Sigmoid colon (tissue), 7 donors: ENCODE measurements at places on chromosomes 4 and X. TPM values are rescaled to one million over a fixed set of nuclear protein-coding genes. Genes with fewer than 3 reads are reported as not detected.

Gene ACE2
- 12.8 TPM for polyA plus RNA-seq

GRCh38 chr4:100246697-100247096 lies 56.4 kb upstream of the DDIT4L start:
- no peak for DNase-seq

DNA sequence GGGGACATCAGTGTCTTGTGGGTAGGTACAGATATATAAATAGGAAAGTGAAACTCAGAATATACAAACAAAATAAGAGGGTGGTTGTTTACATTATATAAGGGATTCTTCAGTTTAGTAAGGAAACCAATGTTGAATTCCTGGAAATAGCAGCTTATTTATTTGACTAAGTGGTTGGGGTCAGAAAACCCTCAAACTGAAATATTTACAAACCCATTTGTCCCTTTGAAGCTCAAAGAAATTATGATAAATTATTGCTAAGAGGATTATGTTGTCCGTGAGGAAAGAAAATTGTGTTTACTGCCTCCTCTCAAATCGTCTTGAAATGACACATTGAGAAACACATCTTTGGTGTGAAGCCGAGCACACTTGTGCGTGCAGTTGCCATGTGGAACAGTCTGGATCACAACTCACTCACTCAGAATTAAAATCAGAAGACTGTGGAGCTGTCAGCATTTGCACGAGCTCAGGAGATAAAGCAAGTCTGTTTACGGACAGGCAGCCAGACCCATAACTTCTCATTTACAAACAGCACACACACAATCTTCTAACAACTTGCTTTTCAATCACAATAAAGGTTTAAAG lies 46.8 kb upstream of the SETD7 start:
- DNase-seq, result no peak

DNA sequence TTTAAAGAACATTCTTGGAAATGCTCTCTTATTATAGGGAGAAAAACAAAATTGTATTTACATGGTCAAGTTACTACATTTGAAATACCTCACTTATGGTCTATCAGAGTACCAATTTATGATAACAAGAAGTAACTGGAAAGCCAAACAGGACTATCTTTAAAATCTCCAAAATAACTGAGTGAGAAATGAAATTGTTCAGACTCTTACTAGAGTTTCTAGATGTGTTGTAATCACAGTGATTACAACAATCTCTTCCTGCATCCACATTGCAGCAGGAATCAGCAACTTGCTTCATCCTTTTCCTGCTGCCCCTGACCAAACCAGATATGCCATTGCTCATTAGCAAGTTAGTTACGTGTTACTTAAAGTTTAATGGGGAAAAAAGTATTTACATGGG lies 245.2 kb upstream of the SMIM31 start:
- no peak for DNase-seq

Gene PDGFRA
- 25.1 TPM for polyA plus RNA-seq

GRCh38 chrX:13268874-13269273 lies 51.0 kb downstream of the ATXN3L start:
- no peak for DNase-seq

GRCh38 chr4:78145622-78146021 lies 88.5 kb downstream of the FRAS1 start:
- DNase-seq, result no peak

DNA sequence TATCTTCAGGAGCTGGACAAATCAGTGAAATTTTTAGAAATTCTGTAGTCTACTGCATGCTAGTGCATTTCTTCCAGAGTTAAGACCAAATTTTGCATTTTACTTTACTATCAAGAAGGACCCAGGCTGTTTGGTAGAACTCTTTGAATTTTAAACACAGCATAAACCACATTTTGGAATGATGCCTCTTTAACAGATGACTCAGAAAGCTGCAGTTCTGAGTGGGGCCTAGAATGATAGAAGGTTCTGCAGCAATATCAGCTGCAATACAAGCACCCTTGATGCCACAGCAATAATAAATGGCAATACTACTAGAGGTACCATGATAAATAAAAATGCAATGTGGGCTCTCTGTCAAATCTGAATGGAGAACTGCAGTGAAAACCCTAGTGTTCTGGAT lies 198.7 kb downstream of the TMA16 start:
- no peak for DNase-seq

- DNase-seq, result no peak
Observed at GRCh38 chrX:88605222-88605583, 141.8 kb upstream of the CPXCR1 start.

DNA sequence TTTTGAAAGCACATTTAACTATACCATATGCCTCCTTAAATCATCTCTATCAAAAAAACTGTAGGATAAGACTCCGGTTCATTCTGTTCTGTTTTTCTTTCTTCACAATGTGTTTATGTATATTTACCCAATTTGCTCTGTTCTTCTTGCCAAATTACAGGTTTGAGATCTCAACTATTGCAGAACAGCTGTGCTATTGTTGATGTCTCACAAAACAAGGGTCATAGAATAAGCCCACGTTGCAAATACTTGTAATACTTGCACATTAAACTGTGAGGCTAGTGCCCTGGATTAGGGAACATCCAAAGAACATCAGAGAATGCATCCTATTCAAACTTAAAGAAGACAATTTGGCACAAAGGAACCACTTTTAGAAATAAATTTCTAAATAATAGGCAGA lies 45.4 kb downstream of the ANTXR2 start:
- DNase-seq, result no peak

GRCh38 chrX:40078489-40079227 lies 19.1 kb downstream of the BCOR start:
- DNase-seq, result no peak

DNA sequence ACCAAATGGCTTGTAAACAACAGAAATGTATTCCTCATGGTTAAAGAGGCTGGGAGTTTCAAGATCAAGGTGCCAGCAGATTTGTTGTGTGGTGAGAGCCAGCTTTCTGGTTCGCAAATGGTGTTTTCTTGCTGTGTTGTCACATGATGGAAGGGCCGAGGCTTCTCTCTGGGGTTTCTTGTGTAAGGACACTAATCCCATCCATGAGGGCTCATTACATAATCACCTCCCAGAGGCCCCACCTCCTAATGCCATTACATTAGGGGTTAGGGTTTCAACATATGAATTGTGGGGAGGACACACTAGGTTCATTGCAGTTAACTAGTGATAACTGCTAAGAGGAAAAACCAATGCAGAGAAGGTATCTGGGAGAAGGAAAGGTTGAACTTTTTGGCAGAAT lies 103.5 kb upstream of the ENPEP start:
- DNase-seq, result no peak

Gene NOX1
- polyA plus RNA-seq, result 54.8 TPM

DNA sequence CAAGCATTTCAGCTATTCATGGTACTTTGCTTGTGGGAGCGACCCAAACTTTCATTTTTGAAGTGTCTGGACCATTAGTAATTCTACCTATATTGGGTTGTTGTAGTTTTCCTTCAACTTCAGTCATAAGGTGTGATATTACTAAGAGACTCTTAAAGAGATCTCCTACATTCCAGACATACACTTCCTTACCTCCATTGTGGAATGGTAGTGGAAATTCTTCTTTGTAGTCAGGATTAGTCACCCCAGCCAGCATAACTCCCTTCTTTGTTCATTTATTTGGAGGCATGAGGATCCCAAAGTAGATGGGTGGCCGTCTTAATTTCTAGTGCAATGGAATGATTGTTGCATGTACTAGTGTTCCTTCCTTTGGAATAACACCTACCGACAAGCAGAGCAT lies 991.4 kb downstream of the ARAP2 start:
- DNase-seq, result no peak

DNA sequence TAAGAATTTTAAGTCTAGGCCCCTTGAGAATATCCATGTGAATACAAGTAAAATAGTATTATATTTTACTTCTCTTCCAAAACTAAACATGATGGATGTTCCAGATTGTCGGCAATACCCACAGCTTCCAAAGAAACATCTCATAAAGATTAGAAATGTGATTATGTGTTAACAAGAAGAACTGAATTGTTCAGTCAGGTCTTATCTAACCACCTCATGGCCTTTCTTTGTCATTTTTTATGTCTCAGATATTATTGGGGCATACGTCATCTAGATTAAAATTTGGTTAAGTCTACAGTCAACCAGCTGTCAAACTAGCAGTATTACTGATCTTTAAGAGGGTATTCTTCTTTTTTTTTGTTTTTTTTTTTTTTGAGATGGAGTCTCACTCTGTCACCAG lies 10.0 kb downstream of the EPGN start:
- DNase-seq, result no peak

DNA sequence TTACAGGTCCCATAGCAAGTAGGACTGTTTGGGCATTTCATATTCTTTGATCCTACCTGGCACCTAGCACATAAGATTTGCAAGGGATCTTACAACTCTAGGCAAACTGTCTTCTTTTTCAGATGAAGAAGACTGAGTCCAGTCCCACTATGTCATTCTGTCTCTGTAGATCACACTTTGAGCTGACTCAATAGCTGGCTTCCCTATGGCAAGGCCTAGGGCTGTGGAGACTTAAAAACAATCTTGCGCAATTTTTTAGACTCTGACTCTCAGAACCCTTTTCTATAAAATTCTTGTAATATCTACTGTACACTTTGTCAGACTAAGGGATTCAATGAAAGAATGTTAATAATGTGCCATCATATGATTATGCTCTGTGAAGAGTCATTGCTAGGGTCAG lies 26.7 kb downstream of the OTC start:
- DNase-seq, result no peak

DNA sequence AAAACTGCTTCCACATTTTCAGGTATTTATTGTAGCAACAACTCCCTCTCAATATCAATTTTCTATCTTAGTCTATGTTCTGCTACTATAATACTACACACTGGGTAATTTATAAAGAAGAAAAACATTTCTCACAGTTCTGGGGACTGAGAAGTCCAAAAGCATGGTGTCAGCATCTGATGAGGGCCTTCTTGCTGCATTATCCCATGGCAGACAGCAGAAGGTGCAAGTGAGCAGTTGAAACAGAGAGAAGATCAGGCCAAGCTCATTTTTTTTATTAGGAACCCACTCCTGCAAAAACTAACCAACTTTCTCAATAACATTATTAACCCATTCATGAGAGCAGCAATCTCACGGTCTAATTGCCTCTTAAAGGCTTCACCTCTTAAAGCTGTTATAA lies 376.0 kb downstream of the RAB28 start:
- DNase-seq, result no peak

Gene DRD5
- polyA plus RNA-seq, result 0.03 TPM

DNA sequence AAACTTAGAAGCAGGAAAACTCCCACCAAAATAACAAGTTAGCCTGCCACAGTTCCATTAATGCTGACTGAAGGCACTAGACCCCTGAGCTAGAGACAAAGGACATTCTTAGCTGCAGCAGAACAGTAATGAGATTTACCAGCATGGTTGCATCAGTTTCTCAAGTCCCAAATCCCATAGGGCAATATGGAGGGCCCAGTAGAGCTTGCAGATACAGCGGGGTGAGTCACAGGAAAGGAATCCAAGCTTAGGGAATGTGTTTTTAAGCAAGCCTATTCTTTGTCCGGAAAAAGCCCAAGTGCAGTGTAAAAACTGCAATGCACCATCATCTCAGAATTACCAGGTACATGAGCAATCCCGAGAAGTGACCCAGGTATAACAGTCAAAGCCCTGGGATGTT lies 51.3 kb upstream of the EXOC1L start:
- no peak for DNase-seq
